Thoracic aorta (tissue), 2 donors: ENCODE measurements at places on chromosomes 4 and X.

GRCh38 chrX:40539214-40540142, 41.3 kb upstream of the ATP6AP2 start:
- DNase-seq, result no peak

GRCh38 chr4:76784237-76784636, 113.7 kb downstream of the SOWAHB start:
- DNase-seq, result no peak

GRCh38 chr4:133150486-133151340, 1.6 kb downstream of the PCDH10 start:
- DNase-seq, result no peak

DNA sequence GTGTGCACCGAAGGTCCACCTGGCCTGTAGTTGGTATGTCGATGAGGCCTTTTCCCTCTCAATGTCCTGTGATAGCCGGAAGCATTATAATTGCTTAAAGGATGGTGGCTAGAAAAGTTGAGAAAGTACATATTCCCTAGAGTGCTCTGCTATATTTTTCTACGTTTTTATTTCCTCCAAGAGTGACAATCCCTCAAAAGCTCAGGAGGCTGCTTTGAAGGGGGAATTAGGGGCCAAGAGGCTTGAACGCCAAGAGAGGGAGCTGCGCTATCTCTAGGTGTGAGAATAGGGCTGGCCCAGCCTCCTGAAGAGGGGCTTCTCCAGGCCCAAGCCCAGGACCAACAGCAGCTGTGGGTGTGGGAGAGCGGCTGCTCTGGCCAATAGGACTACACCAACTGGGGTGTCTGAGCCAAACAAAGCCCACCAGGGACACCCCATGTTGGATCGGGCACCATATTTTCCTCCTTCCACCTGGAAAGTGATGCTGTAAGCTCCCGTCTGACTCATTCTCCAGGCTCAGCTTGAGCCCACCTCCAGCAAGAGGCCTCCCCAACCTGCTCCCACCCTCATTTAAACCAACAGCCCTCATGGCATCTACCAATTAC, 124.0 kb downstream of the IRF2 start:
- no peak for DNase-seq

- no peak for DNase-seq
These were observed 60.5 kb upstream of the TRIM2 start for GRCh38 chr4:153143527-153144348.

- no peak for DNase-seq
These were observed 15.6 kb upstream of the CLDN24 start for GRCh38 chr4:183337833-183338232.
